Activated T-helper 17 cell treated with anti-CD3 and anti-CD28 coated beads, Interleukin-2, amount 50 U/mL, for 72 hours (primary cell): ENCODE measurements at places on chromosomes 4 and X.
A peak's percentile ranks its signal among the peaks of the same experiment; 100 is the strongest.

DNA sequence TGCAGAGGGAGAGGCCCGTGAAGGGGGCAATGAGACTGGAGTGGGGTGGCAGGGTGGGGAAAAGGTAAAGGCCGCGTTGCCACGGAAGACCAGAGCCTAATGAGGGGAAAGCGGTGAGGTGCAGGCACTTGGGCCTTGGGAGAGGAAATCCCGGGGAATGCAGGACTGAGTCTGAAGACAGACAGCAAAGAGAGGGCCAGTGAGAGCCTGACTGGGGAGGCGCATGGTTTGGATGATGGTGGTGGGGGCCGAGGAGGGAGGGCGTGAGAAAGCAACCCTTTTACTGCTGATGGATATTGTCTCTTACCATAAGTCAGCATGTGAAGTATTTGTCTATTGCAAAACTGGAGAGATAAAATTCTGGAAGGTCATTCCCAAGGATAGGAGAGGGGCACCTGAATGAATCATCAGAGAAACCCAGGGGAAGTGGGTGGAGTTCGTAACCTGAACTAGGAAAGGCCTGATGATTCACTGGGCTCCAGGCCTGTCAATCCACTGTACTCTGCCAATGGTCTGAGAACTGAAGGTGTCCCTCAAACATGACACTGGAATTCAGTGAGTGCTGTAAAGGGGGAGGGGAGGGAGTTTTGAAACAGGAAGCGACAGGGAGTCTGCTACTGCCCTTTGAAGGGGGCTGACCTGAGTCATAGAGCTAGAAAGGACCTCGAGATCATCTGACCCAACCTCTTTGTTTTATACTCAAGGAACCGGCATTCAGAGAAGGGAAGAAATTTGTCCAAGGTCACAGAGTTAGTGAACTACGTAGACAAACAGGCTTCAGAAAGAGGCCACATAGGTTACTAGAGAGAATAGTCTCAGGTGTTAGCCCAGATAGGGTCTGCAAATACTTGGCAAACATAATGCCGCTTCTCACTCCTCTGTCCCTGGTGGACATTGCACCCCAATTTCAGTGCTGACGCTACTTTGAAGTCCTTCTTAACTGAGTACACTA, 52.2 kb downstream of the NALF2 start:
- no peak for ATAC-seq

- ATAC-seq = no peak
Observed at GRCh38 chr4:67332627-67333026, 212.7 kb downstream of the CENPC start.

DNA sequence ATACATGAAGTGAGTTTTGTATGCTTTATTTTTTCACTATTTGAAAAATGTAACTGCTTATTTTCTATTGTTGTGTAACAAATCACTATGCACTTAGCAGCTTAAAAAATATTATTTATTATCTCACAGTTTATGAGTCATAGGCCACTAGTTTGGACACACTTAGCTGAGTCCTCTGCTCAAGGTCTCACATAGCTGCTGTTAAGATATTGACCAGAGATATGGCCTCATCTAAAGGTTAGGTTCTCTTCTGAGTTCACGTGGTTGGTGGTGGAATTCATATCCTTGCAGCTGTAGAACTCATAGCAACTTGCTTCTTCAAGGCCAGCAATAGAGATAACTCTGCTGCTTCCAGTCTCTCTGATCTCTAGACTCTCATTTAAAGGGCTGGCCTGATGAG, 534.4 kb downstream of the SPRY1 start:
- ATAC-seq = no peak

GRCh38 chr4:147640331-147640730, 23.1 kb downstream of the TMEM184C start:
- no peak for ATAC-seq

GRCh38 chr4:140014284-140014683, 139.7 kb downstream of the MAML3 start:
- ATAC-seq = no peak

GRCh38 chr4:55965585-55965984, 16.8 kb downstream of the CEP135 start:
- ATAC-seq = no peak

GRCh38 chr4:151167561-151167960, 68.1 kb downstream of the RPS3A start:
- ATAC-seq = no peak

DNA sequence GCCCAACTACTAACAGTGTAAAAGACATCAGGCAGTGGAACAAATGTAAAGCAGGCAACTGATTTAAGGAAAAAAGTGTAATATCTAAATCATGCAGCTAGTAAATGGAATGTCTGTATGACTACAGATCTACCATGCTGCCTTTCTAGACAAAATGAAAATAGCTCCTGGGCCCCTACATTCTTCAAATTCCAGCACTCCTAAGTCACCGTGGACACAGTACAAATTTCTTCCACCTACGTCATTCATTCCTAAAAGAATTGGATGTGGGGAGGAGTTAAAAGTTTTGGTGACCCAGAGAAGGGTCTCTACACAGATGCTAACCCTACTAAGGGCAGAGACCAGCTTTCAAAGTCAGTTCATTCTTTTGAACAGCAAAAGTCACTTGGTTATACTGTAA, 137.2 kb upstream of the ARHGEF9 start:
- ATAC-seq = no peak

GRCh38 chrX:24399550-24399949, 39.1 kb downstream of the SUPT20HL1 start:
- no peak for ATAC-seq

- ATAC-seq = no peak
Observed at GRCh38 chrX:14529290-14529989, at the start of gene GLRA2. Gene GLRA2 (plus strand): TSS chrX:14529536. CDS start chrX:14530058, 522 bp downstream.

- peak; percentile 59 for ATAC-seq
Observed at GRCh38 chr4:143399113-143399949, 62.7 kb downstream of the GAB1 start.

DNA sequence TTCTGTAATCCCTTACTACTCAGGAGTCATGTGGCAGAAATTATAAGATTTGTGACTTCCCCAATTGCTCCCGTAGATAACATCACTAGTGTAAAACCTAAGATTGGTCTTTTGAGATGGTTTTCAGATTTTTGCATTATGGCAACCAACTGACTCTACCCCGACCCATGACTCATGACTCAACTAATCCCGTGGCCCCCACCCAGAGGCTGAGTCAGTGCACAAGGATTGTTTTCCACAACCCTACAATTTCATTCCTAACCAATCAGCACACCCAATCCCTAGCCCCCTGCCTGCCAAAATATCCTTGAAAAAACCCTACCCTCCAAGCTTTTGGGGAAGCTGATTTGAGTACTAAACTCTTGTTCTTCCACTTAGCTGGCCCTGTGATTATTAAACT, 109.4 kb upstream of the FAM9C start:
- no peak for ATAC-seq

DNA sequence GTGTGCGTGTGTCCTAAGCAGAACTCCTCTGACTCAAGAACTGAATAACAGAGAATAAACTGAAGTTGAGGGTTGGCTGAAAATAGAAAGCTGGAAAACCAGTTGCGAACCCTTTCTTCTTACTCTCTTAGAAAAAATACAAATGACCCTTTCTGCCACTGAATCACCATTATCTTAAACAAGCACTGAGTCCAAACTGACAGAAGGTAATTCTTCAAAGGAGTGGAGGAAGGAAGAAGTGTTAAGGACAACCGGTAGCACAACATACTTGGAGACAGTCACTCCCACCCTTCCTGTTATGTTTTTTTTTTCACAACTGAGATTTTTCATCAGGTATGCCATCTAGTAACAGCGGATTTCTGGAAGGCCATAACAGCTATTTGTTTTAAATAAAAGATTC, 38.1 kb downstream of the HELQ start:
- no peak for ATAC-seq
